ENCODE measurements at places on chromosomes 7 and 10. TPM values are rescaled to one million over a fixed set of nuclear protein-coding genes. Genes with fewer than 3 reads are reported as not detected.

The ACBD7 gene
- 1.6 TPM for total RNA-seq

The WDR37 gene
- total RNA-seq: 8.7 TPM

The CYP3A5 gene
- 0.93 TPM for total RNA-seq

GRCh38 chr10:21705828-21706176 lies 171.8 kb downstream of the MLLT10 start:
- H3K27me3 ChIP-seq: no peaks in the 10 kb centered on the region
- DNase-seq: peak; percentile 11
- H3K27ac ChIP-seq: no peak overlapping the region
- H3K36me3 ChIP-seq: no peaks in the 10 kb centered on the region
- H3K4me1 ChIP-seq: peaks cover 2% of the 10 kb centered on the region
- H3K4me3 ChIP-seq: no peak overlapping the region

GRCh38 chr7:135326636-135327280 lies 93.1 kb downstream of the STRA8 start:
- peaks cover 8% of the 10 kb centered on the region for H3K4me1 ChIP-seq
- H3K27me3 ChIP-seq: no peaks in the 10 kb centered on the region

DNA sequence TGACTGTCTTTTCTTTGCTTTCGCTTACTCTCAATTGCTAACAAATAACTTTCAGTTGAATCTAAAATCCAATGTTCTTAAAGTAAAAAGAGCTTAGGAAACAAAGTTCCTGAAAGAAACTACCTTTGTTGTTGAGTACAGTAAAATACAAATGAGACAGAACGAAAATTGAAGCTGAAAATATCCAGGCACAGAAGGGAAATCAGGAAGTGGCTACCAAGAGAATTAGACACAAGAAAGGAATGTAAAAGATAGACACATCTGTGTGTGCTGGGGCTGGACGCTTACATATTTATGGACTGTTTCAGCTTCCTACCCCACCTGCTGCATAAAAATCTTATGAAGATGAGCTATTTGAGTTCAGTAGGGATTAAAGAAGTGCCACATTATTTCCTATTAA lies 161.7 kb upstream of the PLXDC2 start:
- H3K4me1 ChIP-seq: no peaks in the 10 kb centered on the region
- H3K4me3 ChIP-seq: no peak overlapping the region
- H3K27ac ChIP-seq: no peak overlapping the region
- no peaks in the 10 kb centered on the region for H3K36me3 ChIP-seq
- H3K27me3 ChIP-seq: no peaks in the 10 kb centered on the region

- peaks cover 4% of the 10 kb centered on the region for H3K4me1 ChIP-seq
- no peaks in the 10 kb centered on the region for H3K27me3 ChIP-seq
- peaks cover 25% of the 10 kb centered on the region for H3K36me3 ChIP-seq
- DNase-seq: no peak
- H3K27ac ChIP-seq: no peak overlapping the region
- no peak overlapping the region for H3K4me3 ChIP-seq
Observed at GRCh38 chr7:47346377-47346914, 235.5 kb downstream of the TNS3 start.

GRCh38 chr10:132926777-132927650 lies 15.4 kb downstream of the CFAP46 start:
- no peak for DNase-seq
- no peak overlapping the region for H3K4me3 ChIP-seq
- H3K27ac ChIP-seq: no peak overlapping the region

- no peak overlapping the region for H3K4me3 ChIP-seq
- no peaks in the 10 kb centered on the region for H3K36me3 ChIP-seq
- no peak overlapping the region for H3K27ac ChIP-seq
- H3K27me3 ChIP-seq: no peaks in the 10 kb centered on the region
- H3K4me1 ChIP-seq: no peaks in the 10 kb centered on the region
- no peak for DNase-seq
Observed at GRCh38 chr7:108284349-108285002, 154.3 kb upstream of the LAMB4 start.

DNA sequence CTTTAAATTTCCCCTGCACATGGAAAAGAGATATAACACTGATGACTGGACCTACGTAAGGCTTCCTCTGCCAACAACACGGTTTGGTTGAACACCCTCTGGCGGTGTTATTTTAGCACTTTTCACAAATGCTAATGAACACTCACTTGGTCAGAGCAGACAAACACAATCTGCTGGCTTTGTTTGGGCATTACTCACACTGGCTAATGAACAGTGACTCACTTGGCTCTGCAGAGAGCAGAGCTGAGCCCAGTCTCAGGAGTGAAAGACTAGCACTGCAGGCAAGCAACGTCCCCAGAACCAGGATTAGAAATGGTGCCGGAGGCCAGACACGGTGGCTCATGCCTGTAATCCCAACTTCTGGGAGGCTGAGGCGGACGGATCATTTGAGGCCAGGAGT lies 430.8 kb downstream of the PLXNA4 start:
- DNase-seq: peak; percentile 46
- peaks cover 2% of the 10 kb centered on the region for H3K4me1 ChIP-seq
- H3K27ac ChIP-seq: no peak overlapping the region
- H3K4me3 ChIP-seq: no peak overlapping the region
- H3K36me3 ChIP-seq: no peaks in the 10 kb centered on the region
- H3K27me3 ChIP-seq: no peaks in the 10 kb centered on the region

DNA sequence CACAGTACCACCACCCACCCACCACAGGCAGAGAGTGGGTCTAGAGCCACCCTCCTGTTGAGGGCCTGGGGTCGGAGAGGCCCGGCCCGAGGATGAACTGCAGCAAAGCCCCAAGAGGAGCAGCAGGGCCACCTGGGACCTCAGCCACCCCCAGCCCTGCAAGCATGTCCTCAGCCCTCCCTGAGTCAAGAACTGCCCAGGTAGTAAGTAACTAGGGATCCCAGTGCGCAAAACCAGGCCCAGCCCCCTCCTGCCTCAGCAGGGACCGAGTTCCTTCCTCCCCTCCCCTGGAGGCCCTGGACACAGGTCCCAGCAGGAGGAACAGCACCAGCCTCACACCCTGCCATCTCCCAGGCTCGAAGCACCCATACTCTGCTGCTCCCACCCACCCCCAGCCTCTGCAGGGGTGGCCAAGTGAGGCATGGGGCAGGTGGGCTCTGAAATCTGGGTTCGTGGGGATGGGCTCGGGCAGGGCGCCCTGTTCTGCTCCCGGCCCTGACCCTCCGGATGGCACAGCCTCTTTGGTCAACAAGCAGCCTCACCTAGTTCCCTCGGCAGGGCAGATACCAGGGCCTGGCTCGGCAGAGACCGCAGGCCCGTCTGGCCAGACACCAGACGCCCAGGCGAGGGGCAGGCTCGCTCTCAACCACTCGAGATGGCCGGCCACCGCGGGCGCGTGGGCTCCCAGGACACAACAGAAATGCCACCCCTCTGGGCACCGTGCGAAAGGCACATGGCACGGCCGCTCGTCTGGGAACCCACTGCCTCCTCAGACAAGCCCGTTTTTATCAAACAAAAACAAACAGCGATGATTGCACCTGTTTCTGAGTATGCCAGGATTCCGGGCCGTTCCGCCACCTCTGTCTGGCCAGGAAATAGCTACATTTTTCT lies 15.2 kb downstream of the PDGFA start:
- no peak overlapping the region for H3K27ac ChIP-seq
- no peaks in the 10 kb centered on the region for H3K27me3 ChIP-seq
- DNase-seq: no peak
- H3K4me3 ChIP-seq: no peak overlapping the region
- H3K4me1 ChIP-seq: peaks cover 22% of the 10 kb centered on the region
- H3K36me3 ChIP-seq: peaks cover 64% of the 10 kb centered on the region

GRCh38 chr7:155058896-155059295 lies 11.2 kb upstream of the HTR5A start:
- no peak for DNase-seq
- H3K4me1 ChIP-seq: peaks cover 3% of the 10 kb centered on the region
- H3K27ac ChIP-seq: no peak overlapping the region

DNA sequence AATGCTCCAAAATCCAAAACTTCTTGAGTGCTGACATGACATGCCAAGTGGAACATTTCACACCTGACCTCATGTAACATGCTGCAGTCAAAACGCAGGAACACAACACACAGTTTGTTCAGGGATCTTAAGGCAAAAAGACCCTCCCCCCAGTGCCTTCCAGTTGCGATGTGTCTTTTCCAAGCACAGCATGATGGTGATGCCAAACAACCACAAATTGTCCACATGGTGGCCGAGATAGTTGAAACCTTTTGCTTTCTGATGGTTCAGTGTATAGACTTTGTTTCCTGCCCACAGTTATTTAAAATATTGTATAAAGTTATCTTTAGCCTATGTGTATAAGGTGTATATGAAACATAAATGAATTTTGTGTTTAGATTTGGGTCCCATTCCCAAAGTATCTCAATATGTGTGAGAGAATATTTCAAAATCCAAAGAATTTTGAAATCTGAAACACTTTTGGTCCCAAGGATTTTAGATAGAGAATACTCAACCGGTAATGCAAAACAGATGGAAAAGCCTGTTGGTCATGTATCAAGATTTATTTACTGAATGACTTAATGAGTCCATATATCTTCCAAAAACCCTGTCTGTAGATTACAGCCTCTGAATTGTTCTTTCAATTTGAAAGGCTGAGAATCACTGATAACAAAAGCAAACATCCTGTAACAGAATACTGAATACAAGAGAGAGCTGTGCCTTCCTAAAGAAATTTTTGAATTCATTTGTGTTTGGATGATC lies 93.4 kb upstream of the OIT3 start:
- H3K4me1 ChIP-seq: no peaks in the 10 kb centered on the region
- no peaks in the 10 kb centered on the region for H3K27me3 ChIP-seq
- peak; percentile 75 for DNase-seq
- no peak overlapping the region for H3K27ac ChIP-seq

All from muscle of leg (tissue), 16 donors.